Gastrocnemius medialis (tissue), 4 donors: ENCODE measurements at places on chromosomes 6 and 20.

- DNase-seq, result peak; percentile 25
These were observed 114.6 kb downstream of the CLIC5 start for GRCh38 chr6:45900808-45901752.

GRCh38 chr20:49983848-49984408 is 1.1 kb downstream of the SNAI1 start:
- DNase-seq, result no peak

DNA sequence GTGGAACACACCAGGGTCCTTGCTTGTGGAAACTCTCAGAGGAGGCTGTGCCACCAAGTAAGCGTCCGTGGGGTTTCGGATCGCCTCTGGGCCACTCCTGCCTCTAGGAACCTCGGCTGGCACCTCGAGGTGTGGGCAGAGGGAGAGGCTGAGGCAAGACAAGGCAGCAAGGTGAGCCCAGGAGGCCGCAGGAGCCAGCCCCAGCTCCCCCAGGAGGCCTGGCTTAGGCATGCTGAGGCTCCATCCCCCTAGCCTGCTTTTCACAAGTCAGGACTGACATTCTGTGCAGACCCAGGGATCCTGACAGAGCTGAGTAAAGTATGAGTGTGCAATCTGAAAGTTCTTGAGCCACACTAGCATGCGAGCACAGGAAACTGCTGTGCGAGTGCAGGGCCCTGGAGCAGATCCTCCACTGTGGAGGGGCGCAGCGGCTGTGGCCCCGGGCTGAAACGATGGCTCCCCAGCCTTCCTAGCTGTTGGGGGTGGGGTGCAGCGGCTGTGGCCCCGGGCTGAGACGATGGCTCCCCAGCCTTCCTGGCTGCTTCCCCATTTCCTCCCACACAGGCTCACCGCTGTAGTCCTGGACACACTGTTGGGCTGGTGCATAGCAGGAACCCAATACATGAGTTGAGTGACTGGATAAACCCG is 75.2 kb upstream of the CD93 start:
- no peak for DNase-seq

DNA sequence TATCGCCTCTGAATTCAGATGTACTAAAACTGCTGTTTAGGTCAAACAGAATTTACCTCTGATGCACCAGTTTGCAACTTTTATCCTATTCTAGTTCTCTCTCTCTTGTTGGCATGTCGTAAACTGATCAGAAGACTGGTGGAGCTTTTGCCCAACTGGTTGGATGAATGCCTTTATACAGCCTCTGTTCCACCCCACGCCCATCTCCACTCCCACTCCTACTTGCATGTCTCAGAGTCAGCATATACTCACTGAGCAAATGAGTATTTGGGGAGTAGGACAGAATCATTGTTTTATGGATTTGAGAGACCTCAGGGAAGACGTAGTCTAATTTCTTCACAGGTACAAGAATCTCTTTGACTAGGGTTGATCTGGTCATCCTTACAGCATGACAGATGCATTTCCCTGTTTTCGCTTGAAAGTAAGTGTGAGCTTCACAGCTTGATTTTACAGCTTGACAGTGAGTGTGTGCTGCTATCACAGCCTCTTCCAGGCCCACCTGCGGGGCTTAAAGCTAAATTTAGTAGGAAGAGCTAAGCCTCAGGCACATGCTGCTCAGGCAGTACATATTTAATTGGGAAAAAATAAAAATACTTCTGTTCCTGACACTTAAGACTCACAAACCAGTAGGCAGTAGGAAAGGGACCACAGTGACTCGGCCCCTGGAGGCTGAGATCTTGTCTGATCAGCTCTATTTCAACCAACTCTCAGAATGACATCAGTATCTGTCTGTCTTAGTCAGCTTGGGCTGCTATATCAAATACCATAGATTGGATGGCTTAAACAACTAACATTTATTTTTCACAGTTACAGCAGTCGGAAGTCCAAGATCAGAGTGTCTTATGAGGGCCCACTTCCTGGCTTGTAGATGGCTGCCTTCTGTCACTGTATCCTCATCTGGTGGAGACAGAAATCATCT is 30.4 kb downstream of the TRMT6 start:
- DNase-seq, result no peak

GRCh38 chr20:51529758-51530157 is 12.8 kb downstream of the NFATC2 start:
- no peak for DNase-seq

DNA sequence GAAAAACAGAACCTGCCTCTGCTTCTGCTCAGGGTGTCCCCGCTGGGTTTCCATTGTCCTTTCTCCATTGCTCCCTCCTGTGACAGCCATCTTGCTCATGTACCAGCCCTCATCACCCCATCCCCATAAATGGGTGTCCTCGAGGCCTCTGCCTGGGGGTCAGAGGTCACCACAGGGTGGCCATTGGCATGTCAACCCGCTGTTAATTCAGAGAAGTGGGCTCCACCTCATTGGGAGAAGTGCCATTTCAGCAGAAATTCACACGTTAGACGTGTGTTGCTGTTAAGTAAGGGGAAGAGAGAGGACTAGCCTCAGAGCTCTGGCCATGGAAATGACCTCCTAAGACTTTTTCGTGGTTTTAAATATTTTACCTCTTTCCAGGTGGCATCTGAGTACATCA is 71.9 kb downstream of the PTPN1 start:
- no peak for DNase-seq

- DNase-seq, result no peak
These were observed 775.8 kb downstream of the MAFB start for GRCh38 chr20:39913274-39913673.

GRCh38 chr6:124535746-124536145 is 426.5 kb upstream of the RNF217 start:
- no peak for DNase-seq

- DNase-seq, result no peak
These were observed 10.2 kb upstream of the TMEM242 start for GRCh38 chr6:157333537-157333936.

DNA sequence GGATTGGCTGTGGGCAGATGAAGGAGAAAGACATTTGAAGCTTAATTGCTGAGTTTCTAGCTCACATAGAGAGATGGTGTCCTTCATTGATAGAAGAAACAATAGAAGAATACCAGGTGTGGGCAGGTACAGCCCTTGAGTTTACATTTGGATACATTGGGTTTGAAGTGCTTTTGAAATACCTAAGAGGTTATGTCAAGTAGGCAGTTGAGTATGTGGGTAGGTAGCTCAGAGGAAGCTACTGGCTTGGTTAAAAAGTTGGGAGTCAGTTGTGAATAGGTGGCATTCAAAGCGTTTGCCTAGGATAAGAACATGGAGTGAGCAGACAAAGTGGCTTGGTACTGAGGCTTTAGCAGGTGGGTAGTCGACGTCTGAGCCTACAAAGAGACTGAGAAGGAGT is 25.0 kb downstream of the NDUFAF5 start:
- no peak for DNase-seq

DNA sequence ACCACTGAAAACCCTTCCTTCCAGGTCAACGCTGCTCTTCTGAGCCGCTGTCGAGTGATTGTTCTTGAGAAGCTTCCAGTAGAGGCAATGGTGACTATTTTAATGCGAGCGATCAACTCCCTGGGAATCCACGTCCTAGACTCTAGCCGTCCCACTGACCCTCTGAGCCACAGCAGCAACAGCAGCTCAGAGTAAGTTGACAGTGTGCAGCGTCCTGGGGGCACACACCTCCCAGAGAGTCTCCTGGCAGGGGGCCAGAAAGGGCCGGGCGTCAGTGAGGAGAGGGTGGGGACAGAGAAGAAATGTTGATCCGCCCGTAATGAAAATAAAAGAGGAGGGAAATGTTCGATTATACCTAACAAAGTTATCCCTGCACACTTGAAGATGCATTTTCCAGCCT is 5.0 kb downstream of the WRNIP1 start:
- peak; percentile 50 for DNase-seq

DNA sequence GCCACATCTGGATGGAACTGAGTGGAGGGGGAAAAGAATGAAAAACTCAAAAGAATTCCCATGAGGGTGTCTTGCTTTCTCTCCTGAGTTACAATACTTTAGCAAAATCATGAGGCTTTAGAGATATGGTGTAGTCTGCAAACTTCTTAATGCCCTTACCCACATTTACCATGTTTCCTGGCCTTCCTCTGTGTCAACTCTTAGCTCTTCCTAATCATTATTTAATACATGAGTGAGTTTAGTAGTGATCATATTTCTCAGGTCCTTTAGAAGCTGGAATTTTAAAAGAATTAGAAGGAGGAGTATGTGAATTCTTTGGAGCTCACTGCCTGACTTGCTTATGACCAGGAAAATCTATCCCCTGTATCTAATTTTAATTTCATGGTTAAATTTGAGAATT is 39.0 kb downstream of the STX11 start:
- no peak for DNase-seq

DNA sequence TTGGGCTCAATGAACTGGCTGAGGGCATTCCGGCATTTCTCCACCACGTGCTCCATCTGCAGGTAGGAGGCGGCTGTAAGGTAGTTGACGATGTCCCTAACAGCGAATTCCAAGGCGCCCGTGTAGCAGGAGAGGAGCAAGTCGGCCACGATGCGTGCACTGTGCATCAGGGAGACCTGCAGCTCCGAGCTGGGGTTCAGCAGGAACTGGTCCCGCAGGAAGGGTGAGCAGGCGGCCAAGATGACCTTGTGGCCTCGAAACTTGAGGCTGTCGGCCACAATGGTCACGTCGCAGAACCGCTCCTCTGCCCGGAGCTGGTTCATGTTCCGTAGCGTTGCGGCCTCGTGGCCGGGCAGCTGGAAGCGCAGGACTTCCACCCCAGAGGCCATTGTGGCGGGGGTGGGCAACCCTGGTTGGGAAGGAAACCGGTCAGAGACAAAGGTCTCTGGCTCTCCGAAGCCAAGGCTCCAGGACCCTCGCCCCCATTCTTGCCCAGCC is 920 bp downstream of the ZBTB12 start:
- DNase-seq, result peak; percentile 50

DNA sequence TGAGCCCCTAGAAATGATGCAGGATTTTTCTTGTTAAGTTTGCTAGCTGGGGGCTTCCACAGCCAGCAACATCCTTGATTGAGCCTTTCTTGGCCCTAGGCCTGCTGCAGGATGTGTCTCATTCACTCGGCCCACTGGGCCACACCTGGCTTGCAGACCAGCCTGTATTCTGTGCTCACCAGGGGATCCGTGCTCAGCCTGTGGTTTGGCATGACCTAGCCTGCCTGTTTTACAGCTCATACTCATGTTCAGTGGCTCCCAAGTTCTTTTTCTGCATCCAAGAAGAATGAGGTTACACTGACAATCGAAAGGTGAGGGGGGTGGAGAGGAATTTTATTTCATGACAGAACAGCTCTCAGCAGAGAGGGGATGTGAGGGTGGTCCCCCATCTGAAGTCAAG is 263.4 kb downstream of the RIMS1 start:
- DNase-seq, result no peak

- no peak for DNase-seq
These were observed 35.5 kb upstream of the ZNF133 start for GRCh38 chr20:18252597-18253451.

GRCh38 chr6:156557251-156557910 is 219.8 kb upstream of the ARID1B start:
- DNase-seq, result peak; percentile 21

GRCh38 chr20:37480919-37481318 is 40.1 kb upstream of the NNAT start:
- no peak for DNase-seq

- DNase-seq, result no peak
These were observed 53.2 kb upstream of the THEMIS start for GRCh38 chr6:127954082-127954481.

DNA sequence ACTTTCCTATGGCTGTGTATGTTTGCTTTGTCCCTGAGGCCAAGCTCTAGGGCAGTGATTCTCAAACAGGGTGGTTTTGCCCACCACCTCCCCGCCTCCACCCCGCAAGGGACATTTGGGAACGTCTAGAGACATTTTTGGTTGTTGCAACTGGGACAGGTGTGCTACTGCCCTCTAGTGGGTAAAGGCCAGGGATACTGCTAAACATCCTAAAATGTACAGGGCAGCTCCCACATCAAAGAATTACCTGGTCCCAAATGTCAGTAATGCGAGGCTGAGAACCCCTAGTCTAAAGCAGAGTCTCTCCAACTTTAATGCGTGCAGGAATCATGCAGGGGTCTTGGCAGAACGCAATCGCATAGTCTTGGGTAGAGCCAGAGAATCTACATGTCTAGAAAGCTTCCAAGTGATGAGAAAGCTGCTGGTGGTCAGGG is 5.1 kb downstream of the KCNS1 start:
- DNase-seq, result peak; percentile 10

- no peak for DNase-seq
These were observed 13.2 kb downstream of the QKI start for GRCh38 chr6:163427498-163428254.

DNA sequence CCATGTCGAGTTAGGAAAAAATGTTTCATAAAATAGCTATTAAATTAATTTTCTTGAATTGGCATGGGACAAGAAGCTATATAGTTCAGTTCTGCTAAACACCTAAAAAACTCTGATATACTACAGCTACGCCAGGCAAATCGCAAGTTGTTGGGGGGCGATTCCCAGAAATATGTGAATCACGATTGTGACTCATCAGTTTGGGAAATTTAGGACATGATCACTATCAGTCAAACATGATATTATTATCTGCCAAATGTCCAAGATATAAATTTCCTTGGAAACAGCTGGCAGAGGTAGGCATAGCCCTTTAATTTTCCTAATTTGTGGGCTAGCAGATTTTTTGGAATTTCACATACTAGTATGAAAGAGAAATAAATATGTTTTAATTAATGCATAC is 123.6 kb downstream of the ATXN1 start:
- DNase-seq, result no peak

- no peak for DNase-seq
These were observed 286.3 kb downstream of the BTBD9 start for GRCh38 chr6:38353310-38354036.

GRCh38 chr6:109103942-109104341 is 8.6 kb downstream of the CEP57L1 start:
- DNase-seq, result no peak

DNA sequence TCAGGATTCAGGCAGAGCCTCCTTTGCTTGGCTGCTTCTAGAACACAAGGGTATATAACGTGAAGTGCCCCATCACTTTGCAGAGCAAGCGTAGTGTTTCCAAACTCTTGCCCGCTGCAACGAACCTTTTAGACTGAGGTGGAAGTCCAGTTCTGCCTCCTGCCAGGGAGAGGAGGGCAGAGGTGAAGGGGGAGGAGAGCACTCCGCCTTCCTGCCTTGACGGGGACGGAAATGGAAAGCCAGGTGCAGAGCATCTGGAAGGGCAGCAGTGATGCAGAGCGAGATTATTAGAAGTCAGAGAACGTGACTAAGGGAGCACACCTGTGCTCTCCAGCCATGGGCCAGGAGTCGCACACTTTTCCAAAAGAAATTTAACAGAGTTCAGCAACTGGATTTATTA is 63.4 kb downstream of the RREB1 start:
- DNase-seq, result no peak

DNA sequence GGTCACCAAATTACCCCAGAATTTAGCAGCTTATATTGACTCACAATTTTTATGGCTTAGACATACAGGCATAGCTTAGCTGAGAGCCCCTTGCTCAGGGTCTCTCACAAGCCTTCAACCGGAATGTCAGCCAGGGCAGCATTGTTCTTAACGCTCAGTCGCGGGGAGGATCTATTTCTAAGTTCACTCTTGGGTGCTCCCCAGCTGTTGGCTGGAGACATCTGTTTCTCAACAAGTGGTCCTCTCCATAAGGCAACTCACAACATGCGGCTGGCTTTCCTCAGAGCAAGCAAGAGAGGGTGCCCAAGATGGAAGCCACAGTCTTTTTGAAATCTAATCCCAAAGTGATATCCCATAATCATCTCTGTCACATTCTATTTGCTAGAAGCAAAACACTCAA is 46.6 kb downstream of the SLX4IP start:
- DNase-seq, result no peak
